Breast epithelium (tissue), 4 donors: ENCODE measurements at places on chromosomes 7 and 10.

- H3K4me3 ChIP-seq: no peak overlapping the region
- H3K27ac ChIP-seq: no peak overlapping the region
- no peak for DNase-seq
- no peaks in the 10 kb centered on the region for H3K4me1 ChIP-seq
- H3K36me3 ChIP-seq: no peaks in the 10 kb centered on the region
Observed at GRCh38 chr7:35415411-35415822, 161.5 kb upstream of the TBX20 start.

- H3K27ac ChIP-seq: no peak overlapping the region
- no peaks in the 10 kb centered on the region for H3K4me1 ChIP-seq
- no peak for DNase-seq
- H3K36me3 ChIP-seq: no peaks in the 10 kb centered on the region
- no peaks in the 10 kb centered on the region for H3K27me3 ChIP-seq
- H3K4me3 ChIP-seq: peak overlapping the region; percentile 47
Observed at GRCh38 chr7:156607332-156608172, 33.0 kb upstream of the RNF32 start.

- H3K27ac ChIP-seq: no peak overlapping the region
- no peaks in the 10 kb centered on the region for H3K27me3 ChIP-seq
- no peak overlapping the region for H3K4me3 ChIP-seq
- no peaks in the 10 kb centered on the region for H3K36me3 ChIP-seq
- no peak for DNase-seq
Observed at GRCh38 chr7:79598351-79598750, 144.9 kb upstream of the MAGI2 start.

- H3K27ac ChIP-seq: no peak overlapping the region
- no peak for DNase-seq
- H3K4me3 ChIP-seq: no peak overlapping the region
- no peaks in the 10 kb centered on the region for H3K4me1 ChIP-seq
Observed at GRCh38 chr7:154960063-154960790, 42.7 kb downstream of the PAXIP1 start.
